Activated naive CD4-positive, alpha-beta T cell (primary cell): ENCODE measurements at places on chromosomes 1 and 21.

DNA sequence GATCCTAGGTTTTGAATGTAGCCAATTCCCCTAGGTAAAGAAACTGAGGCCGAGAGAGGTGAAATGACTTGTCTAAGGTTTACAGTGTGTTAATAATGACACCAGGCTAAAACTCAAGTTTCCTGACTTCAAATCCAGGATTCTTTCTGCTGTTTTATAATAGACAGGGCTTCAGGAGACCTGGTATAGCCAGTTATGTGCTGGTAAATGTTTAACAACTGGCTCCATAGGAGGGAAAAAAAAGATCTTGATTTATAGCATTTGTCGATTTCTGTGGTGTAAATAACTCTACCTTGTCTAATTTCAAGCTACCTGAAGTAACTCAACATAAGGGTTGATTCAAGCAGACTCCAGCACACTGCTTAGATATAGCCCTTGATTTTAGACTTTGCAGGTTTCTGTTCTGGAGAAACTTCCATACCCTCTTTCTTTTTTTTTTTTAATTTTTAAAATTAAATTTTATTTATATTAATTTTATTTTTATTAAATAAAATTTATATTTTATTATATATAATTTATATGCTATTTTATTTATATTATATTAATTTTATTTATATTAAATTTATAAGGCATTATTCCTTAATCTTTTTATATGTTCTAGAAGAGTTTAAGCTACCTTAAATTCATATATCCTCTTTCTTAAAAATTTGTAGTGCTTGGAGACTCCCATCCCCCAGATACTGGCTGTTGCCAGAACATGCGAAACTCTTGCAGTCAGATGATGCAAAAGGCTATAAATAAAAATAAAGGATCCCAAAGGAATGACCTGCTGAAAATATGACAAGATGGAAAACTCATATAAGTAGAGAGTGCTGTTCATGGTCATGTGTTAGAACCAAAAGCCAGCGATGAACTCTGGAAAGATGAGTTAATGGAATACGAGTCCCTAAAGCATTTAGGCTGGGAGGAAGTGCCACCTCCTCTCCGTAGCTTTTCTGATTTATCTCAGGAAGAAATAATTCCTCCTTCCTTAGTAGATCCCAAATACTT is 35.4 kb upstream of the SRSF10 start:
- DNase-seq: no peak

- no peak for DNase-seq
Observed at GRCh38 chr1:47814612-47815395, 182.4 kb downstream of the TRABD2B start.

DNA sequence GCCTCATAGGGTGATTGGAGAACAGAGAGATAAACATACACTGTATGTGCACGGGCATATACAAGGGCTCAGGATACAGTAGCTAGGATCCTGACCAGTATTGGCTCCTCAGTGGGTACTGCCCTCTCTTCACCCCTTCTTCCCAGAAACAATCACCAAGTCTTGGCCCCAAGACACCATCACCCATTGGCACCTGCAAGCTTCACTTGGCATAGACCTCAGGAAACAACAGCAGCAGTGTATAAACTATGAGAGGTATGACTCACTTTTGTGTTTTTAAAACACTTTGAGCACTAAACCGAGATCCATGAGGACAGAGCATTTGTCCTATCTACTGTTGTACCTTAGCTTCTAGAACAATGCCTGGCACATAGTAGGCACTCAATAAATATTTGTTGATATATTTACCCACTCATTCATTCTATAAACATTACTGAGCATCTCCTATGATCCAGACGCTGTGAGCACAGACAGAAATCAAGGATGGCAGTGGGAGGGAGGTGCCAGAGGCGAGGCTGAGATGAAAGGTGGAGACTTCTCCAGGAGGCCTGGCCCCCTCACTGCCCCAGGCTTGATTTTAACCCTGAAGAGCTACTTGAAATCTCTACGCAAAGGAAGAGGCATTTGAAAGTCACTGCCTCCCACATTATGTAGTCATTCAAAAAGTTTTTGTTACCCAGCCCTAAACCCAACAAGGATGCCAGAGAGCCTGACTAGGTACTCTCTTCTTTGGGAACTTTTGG is 95.2 kb downstream of the CAMK2N1 start:
- no peak for DNase-seq

- DNase-seq: no peak
Observed at GRCh38 chr1:218775501-218776021, 398.1 kb upstream of the LYPLAL1 start.

DNA sequence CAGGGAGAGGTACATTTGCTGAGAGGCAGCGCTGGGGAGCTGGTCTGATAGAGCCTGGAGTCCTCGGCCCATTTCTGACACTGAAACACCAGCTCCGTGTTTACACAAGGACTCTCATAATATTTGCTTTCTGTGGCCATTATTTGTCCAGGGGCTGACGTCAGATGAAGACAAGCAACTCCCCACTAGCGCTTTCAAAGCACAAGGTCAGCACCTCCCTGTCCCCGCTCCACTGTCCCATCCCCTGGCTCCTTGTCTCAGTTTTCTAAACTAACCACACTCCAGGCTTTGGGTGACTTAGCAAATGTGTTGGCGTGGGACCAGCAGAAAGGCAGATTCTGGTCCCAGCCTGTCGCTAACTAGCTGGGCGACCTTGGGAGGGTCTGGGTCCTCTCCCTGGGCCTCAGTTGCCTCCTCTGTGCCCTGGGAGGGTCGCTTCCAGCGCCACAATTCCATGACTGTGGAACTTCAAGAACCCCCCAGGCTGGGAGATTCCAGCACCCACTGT is 37.4 kb upstream of the ZBTB40 start:
- DNase-seq: no peak

- DNase-seq: peak; percentile 66
Observed at GRCh38 chr1:202189001-202189790, 4.4 kb upstream of the LGR6 start.

DNA sequence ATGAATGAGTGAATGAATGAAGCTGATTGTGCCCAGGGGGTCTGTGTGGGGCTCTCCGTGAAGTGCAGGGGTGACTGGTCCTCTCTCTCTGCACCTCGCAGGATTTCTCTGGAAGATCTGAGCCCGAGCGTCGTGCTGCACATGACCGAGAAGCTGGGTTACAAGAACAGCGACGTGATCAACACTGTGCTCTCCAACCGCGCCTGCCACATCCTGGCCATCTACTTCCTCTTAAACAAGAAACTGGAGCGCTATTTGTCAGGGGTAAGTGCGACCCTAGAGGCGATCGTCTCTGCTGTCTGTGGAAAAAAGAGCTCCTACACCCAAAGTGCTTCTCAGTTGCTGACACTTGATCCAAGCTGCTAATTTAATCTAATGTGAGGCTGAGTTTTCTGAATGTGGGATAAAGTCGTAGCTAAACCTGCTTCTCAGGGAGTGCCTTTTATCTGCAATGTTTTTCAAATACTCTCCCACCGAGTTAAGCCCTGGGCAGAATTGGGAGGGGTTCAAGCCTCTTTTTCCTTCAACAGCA is 101.7 kb downstream of the HUNK start:
- DNase-seq: no peak

- DNase-seq: no peak
Observed at GRCh38 chr1:215160351-215160750, 77.8 kb downstream of the KCNK2 start.

DNA sequence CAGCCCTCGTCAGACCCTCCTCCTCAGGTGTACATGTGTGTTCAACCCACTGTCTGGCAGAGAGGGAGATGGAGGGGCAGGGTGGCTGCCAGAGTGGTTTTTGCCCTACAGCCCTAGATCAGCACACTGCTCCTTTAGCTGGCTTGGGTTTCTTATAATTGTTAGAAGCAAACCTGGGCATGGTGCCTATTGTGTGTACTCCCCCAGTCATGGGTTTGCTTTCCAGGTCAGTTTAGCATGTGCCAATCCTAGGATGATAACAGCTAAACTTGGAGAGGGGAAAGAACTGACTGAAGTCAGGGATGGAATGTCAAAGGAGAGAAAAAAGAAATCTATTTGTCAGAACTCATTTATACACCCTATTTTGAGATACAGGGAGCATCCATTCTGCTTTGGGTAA is 63.3 kb downstream of the UCK2 start:
- DNase-seq: no peak

GRCh38 chr1:22320587-22321344 is 130.9 kb upstream of the ZBTB40 start:
- DNase-seq: no peak

- no peak for DNase-seq
Observed at GRCh38 chr1:204287466-204287891, 72.2 kb downstream of the PLEKHA6 start.

GRCh38 chr1:24190983-24191461 is 3.9 kb upstream of the IFNLR1 start:
- DNase-seq: no peak

- DNase-seq: no peak
Observed at GRCh38 chr1:232689711-232690110, 59.8 kb upstream of the SIPA1L2 start.

DNA sequence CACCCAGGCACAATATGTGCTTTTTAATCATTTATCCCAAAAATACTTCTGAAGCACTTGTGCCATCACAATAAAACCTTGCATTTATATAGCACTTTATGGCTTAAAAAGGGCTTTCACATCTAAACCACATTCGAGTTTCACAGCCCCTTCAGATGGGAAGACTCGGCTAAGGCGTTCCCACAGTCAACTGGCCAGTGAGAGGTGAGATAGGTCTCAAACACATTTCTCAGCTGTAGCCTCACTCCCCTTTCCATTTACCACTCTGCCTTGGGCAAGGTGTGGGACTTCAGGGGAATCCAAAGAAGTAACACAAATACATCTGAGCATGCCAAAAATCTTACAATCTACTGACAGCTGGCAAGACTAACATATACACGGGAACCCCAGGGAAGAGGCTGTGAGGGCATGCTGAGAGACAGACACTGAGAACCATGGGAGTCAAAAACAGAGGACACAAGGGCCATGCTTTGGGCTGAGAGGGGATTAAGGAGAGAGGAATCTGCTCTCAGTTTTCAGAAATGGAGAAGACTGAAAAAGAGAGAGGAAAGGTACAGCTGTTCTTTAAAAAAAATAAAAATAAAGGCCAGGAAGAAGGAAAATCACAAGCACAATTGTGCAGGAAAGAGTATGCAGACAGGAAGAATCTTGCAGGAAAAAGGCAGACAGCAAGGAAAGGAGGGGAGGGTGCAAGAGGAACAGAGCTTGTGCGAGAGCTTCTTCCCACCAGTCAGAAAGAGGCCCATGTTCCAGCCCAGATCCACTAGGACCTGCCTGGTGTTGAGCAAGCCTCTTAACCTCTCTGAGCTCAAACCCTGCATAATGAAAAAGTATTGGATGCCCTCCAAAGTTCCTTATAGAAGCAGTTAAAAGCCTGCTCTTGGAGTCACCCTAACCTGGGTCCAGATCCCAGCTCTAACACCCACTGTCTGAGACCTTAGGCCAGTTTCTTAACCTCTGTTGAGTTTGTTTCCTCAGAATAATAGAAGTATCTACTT is 73.5 kb downstream of the JAK1 start:
- no peak for DNase-seq

GRCh38 chr1:2482588-2482987 is 6.5 kb downstream of the PLCH2 start:
- no peak for DNase-seq

GRCh38 chr21:41730367-41730765 is 36.5 kb downstream of the RIPK4 start:
- no peak for DNase-seq

DNA sequence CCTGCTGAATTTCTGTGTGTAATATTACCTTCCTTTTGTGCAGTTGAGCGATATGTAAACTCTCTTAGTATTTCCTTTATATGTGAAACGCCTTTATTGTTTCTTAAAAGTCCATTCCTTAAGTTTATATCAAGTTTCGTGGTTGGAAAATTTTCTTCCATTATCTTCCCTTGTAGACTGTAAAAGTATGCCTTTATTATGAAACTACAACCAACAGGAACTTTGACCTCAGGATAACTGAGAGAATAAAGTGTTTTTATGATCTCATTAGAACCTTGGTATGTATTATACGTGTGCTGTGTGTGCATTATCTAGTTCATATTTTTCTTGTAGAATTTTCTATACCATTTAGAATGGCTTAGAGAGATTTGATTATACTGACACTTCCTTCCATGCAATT is 3.1 kb upstream of the CDC14A start:
- DNase-seq: no peak

DNA sequence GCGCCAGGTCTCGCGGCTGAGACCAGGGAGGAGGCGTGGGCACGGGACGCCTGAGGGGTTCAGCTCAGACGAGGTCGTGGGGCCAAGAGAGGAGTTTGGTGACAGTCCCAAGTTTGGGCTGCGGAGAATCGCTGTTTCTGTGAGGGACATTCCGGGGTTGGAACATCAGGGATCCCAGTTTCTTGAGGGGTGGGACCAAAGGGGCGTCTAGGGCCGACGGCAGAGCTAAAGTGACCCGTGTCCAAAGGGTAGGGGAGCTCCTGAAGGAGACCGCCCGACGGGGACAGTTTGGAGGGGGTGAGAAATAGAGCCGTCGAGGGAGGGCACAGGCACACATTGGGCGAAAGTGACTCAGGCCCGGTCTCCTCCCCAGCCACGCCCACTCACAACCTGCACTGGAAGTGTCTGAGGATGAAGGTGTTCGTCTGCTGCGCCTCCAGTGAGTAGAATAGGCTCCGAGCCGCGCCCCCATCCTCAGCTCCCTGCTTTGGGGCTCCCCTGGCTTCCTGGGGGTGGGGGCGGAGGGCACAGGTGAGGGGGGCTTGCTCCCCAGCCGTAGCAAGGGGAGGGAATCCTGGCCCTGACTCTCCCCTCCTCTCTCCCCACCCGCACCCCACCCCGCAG is 7.0 kb downstream of the EFNA3 start:
- peak; percentile 49 for DNase-seq

- no peak for DNase-seq
Observed at GRCh38 chr1:163161337-163161736, 41.4 kb downstream of the RGS5 start.

GRCh38 chr1:53272349-53272748 is 34.0 kb upstream of the MAGOH start:
- no peak for DNase-seq

GRCh38 chr1:63746129-63746864 is 27.5 kb upstream of the ROR1 start:
- no peak for DNase-seq

GRCh38 chr1:184170719-184171118 is 119.2 kb downstream of the TSEN15 start:
- no peak for DNase-seq

DNA sequence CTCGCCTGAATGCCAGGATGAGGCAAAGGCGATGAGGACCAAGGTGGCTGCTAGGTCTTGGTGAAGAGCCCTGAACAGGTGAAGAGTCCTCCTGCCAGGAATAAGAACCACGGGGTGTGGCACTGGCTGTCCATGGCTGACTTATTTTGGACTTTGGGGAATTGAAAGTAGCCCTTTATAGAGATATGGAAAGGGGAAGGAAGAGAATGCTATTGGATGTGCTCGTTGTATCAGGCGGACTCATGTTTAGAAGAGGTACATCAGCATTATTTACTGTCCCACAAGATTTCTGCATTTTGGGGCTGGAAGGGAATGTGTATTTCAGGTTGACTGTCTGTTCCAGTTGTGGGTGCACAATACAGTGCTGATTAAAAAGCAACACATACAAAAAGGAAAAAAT is 465.8 kb downstream of the DSCAM start:
- no peak for DNase-seq

GRCh38 chr1:64440183-64440826 is 29.6 kb upstream of the CACHD1 start:
- no peak for DNase-seq
